ENCODE measurements at places on chromosomes 5 and 9.

DNA sequence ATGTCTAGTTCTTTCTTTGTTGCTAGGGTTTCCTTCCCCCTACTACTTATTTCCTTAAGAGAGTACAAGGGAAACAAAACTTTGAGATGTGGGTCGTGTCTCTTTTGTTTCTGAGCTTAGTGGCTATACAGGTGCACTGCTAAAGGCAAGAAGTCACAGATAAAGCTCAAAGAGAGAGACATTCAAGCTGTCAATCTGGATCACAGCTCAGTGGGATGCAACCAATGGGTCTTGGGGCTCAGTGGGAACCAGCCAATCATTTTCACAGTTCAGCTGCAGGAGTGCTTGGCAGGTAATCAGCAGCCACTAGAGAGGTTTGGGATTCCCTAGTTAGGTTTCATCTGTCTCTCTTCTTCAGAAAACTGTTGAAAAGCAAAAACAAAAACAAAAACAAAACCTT, 135.4 kb upstream of the SGCD start:
- DNase-seq: no peak

DNA sequence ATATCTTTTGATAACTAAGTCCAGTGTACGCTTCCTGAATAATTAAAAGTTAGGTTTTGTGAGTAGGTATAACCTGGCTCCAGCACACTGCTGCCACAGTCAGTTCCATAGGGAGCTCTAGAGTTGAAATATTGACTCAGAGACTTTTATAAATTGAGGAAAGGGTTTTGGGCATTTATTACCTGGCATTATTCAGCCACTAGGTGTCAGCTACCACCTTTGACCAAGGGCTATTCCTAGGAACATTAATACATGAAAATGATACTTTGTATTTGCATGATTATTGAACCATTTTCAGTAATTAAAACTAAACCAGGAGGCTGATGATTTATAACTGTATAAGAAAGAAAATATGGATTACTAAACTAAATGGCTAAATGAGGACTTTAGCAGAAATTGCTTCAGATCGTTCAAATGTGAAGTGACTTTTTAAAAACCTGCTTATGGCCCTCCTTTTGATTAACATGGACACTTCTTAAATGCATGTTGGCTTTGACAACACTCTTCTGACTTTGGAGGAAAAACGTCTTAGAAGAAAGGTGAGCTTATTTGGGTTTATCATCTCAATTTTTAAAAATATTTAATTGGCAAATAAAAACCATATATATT, 83.0 kb downstream of the SMC2 start:
- no peak for DNase-seq

DNA sequence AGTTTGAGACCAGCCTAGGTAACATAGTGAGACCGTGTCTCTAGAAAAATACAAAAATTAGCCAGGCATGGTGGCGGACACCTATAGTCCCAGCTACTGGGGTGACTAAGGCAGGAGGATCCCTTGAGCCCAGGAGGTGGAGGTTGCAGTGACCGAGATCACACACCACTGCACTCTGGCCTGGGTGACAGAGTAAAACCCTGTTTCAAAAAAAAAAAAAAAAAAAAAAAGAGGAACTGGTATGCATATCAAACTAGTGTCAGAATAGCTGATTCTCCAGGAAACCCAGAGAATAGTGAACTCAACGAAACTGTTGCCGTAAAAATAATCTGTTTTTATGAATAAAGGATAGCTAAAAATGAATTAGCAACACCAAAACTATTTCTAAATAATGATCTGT, 126.6 kb upstream of the BASP1 start:
- DNase-seq: no peak

DNA sequence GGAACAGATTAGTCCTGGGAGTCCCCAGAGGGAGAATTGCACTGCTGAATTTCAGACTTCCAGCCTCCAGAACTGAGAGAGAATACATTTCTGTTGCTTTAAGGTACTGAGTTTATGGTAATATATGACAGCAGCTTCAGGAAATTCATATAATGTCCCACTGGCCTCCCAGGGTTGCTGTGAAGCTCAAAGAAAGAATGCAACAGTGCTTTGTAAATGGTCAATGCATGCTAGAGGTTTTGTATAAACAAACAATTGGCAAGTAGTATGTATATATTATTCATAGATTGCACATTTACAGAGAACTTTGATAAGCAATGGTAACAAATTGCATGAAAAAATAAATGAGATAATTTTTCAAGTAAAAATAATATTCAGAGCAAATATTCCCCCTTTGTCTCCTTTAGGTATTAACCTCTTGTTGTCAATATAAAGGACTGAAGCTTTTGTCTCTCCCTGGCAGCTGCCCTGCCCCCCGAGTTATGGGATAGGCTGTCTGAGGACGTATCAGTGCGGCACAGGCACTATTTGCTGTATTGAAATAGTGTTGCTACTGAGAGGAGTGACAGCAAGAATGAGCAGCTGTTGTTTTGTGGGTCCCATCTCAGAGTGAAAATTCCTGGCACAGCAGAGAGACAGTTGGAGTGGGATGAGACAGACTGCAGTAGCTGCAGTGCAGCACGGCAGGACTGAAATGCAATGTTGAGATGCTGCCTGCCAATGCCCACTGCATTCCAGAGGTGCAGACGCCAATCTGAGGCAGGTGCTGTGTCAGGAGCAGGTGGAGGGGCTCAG, 194.2 kb upstream of the GLRA1 start:
- DNase-seq: no peak

GRCh38 chr5:43039471-43040286, 440 bp downstream of the ANXA2R start:
- no peak for DNase-seq

DNA sequence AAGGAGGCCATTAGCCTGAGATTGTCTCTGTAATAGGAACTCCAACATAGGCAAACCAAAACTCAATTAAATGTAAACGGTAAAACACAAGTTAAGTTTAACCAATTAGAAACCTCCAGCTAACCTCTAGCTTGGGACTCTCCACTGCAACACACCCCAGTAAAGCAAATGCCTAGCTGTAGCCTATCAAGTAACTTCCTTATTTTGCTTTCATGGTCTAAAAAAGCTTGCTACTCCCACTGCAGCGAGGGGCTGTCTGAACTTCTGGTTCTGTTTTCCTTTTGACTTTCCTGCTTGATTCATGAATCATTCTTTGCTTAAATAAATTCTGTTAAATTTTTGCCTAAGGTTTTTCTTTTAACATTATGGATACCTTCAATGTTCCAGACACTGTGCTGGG, 24.4 kb upstream of the C5orf46 start:
- no peak for DNase-seq

GRCh38 chr9:13354733-13355132, 75.2 kb upstream of the MPDZ start:
- DNase-seq: no peak

- no peak for DNase-seq
Observed at GRCh38 chr9:93005876-93006275, 52.6 kb upstream of the SUSD3 start.

- no peak for DNase-seq
Observed at GRCh38 chr9:90027296-90027790, 422.5 kb downstream of the GADD45G start.

- no peak for DNase-seq
Observed at GRCh38 chr9:122506964-122507363, 3.6 kb upstream of the OR1J2 start.

- no peak for DNase-seq
Observed at GRCh38 chr5:153659039-153659736, 168.7 kb downstream of the GRIA1 start.

GRCh38 chr5:72767289-72768010, 49.0 kb upstream of the TNPO1 start:
- DNase-seq: no peak

GRCh38 chr9:38687389-38687842, 32.5 kb downstream of the FAM240B start:
- DNase-seq: no peak

DNA sequence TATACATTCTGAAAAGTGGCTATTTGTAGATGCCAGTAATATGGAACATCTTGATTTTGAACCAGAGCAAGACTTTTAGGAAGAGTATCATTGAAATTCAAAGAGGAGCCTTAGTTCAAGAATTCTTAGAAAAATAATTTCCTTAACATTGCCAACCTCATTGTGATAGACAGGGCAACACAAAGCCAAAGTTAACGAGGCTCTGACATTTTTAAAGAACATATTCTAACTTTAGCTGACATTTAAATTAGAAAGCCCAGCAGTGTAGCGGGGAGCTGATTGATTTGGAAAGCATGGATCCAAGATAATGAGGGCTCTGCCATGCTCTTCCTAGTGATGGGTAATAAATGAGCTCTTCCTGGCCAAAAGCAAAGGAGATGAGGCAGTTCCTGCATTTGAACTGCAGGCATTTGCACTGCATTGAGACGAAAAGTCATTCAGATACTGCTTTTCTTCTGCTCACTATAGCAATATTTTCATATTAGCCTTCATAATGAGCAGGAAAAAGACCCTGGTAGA, 325.0 kb downstream of the ARHGEF28 start:
- no peak for DNase-seq

GRCh38 chr9:20307621-20308020, 314.7 kb downstream of the MLLT3 start:
- no peak for DNase-seq

DNA sequence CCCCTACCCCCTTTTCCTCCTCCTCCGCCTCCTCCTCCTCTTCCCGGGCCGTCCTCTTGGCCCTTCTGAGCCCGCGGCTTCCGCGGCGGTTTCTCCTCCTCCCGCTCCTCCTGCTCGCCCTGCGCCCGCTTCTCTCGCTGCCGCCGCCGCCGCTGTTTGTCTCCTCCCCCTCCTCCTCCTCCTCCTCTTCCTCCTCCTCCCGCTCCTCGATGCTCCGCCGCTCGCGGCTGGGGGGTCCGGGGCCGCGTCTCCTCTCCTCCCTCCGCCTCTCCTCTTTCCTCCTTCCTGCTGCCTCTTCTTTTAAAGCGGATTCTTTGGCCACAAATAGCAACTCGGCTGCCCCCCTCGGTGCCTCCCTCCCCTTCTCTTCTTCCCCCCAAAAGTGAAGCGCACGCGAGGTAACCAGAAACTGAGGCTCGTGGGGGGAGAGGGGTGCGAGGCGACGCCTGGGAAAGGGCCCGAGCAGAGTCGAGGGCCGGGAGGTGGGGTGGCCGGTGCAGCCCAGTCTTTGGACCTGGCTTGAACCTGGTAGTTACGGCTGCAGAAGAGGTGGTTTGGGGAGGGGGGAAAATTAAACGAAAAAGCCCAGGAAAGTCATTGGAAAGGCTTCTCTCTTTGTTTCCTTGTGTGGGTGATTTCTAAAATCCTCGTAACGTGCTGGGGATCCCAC, 1058.5 kb upstream of the DMAC1 start:
- no peak for DNase-seq

DNA sequence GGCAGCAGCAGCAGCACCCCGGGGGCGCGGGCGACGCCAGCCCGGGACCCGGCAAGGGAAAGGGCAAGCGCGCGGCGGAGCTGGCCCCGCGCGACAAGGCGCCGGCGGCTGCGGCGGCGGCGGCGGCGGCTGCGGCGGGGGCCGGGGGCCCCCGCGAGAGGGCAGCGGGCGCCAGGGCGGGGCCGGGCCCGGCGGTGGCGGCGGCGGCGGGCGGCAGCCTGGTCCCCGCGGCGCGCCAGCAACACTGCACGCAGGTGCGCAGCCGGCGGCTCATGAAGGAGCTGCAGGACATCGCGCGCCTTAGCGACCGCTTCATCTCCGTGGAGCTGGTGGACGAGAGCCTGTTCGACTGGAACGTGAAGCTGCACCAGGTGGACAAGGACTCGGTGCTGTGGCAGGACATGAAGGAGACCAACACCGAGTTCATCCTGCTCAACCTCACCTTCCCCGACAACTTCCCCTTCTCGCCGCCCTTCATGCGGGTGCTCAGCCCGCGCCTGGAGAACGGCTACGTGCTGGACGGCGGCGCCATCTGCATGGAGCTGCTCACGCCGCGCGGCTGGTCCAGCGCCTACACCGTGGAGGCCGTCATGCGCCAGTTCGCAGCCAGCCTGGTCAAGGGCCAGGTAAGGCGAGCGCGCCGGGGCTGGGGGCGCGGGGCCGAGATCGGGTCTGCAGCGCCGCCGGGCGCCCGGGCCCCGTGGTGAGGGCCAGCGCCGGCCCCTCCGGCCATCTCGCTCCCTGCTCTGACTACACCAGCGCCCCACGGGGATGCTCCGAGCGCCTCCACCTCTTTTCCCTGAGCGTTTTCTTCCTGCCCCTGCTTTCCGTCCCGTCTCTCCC, at the start of gene UBE2QL1:
Gene UBE2QL1, plus strand, starts transcription at position 238 of the 843 bp plus-strand sequence. Its CDS starts 35 bp downstream, at position 273.
- peak; percentile 34 for DNase-seq

GRCh38 chr5:35031276-35031675, 16.5 kb downstream of the AGXT2 start:
- no peak for DNase-seq

DNA sequence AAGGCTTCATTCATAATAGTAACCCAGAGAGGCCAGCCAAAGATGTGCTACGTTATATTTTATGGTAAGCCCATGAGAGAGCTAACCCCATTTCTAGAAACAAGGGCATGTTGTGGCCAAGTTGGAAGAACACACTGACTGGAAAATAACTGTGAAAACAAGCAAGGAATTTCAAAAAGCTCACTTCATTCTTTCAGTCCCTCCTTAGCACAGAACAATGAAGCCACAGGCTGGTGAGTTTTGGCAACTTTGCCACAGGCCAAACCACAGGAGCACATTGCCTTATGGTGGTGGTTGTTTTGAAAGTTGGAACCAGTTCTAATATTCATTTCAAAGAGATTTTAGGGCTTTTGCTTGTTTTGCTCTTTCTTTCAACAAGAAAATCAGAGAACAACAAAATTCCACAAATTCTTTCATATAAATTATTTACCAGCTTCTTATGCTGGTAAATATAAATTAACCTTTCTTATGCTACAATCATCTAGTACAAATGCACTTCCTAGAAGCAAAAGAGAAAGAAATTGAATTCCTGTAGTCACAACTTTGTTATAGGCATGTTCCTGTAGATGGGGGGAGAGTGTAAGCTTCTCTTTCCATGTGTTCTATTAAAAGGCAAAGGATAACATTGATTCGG, 225.4 kb upstream of the RFX3 start:
- DNase-seq: no peak

- DNase-seq: no peak
Observed at GRCh38 chr9:93958819-93959682, 3.9 kb upstream of the BARX1 start.

DNA sequence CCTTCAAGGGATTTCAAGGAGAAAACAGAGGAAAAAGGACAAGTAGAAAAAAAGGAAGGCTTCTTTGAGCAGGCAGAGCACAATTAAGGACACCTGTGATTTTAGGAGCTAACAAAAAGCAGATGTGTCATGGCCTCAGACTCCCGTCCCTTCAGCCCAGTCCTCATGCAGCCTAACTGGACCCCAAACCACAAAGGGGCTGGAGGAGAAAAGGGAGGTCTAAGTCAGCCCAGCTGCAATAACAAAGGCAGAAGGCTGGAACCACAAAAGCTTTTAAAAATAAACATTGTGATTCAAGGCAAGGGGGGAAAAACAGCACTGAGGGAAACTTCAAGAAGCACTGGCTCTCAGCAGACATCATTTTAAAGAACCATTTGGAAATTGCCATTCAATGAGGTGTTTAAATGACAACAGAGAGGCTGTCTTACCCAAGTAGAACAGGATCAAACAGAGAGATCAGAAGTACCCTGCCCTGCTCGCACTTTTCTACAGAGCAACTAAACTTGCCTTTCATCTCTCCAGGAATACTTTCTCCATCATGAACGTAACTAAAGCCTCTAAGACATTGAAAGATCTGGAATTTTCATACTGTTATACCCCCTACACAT, 89.3 kb downstream of the SEMA5A start:
- DNase-seq: no peak
